Renal cortex interstitium (tissue), 15 donors: ENCODE measurements at places on chromosomes 2 and 18. TPM values are rescaled to one million over a fixed set of nuclear protein-coding genes. Genes with fewer than 3 reads are reported as not detected.

DNA sequence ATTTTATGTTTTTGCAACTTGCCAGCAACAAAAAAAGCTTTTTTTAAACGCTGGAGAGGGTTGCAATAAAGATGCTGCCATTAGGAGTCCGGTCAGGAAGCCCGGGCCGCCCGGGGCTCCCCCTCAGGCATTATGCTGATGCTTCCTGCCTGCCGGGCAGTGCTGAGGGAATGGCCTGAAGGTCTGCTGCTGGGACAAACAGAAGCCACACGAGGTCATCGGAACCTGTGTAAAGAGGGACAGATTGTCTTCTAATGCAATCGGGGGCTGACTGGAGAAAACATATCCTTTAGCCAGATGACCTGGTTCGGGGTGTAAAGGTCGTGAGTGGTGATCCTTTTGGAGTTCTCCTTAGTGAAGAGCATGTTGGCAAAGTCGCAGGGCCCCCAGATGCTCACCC lies 2.3 kb downstream of the IMPA2 start:
- DNase-seq = no peak

DNA sequence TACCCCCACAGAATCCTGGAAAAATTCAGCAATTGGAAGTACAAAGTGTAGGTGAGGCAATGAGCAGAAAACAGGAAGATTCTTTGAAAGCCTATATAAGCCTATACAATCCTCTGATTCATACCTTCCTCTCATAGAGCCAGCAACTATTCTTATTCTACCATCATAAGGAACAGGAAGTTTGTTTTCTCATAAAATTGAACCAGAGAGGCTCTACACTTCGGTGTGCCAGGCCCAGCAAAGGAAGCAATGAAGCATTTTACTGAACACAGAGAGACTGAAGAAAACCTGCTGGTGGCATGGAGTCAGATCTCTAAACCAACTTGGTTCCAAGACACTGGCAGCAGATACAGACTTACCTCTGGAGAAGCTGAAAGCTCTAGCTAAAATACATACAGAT lies 18.7 kb downstream of the CASP8 start:
- no peak for DNase-seq

DNA sequence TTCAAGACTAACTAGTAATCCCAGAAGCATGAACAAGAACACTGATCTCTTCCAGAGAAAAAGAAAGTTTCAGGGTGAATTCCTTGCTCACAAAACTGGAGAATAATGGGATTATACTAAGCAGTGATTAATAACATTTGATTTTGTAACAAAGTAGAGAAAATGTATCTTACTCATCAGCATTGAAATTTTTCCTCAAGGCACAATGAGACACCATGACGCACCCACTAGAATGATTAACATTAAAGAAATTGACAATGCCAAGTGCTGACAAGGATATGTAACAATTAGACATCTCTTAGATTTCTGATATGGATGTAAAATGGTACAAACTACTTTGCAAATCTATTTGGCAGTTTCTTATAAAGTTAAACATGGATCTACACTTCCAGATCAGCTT lies 101.1 kb upstream of the EPHA4 start:
- no peak for DNase-seq

DNA sequence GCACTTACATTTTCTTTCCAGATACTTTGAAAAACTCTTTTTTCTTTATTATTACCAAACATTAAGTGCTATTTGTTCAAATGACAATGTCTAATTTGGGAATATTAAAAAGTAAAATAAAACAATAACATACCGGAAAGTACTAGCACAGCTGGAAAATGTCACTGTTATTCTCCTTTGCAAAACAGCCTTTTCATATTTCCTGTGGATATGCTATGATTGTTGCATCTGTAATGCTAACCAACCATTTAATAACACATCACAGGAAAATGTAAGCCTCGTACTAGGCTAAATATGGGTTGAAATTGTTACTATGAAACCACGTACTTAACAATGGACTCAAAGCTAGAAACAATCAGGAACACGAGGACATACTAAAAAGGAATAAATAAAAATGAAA lies 298.1 kb downstream of the CBLN2 start:
- DNase-seq = no peak

GRCh38 chr18:31990823-31991222 lies 27.8 kb upstream of the RNF125 start:
- DNase-seq = no peak

GRCh38 chr2:176856683-176857082 lies 355.9 kb upstream of the HNRNPA3 start:
- DNase-seq = no peak

DNA sequence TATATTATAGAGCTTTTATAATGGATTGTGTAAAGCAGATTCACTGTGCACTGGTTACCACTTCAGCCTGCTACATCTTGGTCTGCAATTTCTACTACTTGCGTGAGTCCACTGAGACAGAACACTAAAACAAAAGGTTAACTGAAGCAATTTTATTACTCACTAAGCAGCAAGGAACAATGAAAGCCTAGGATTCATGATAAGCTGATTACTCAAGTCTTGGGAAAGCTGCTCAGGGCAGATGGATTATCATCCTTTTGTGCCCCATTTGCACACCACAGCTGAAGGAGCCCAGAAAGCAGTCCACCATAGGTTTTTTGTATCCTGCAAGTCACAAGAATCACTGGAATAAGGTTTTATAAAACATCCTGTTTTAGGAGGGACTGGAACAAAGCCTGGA lies 1215.2 kb upstream of the TMEFF2 start:
- no peak for DNase-seq

- no peak for DNase-seq
Observed at GRCh38 chr2:172370821-172371455, 56.4 kb upstream of the ITGA6 start.

ABCB11 gene
- 0.05 TPM for polyA plus RNA-seq

FOXI3 gene
- 0.11 TPM for polyA plus RNA-seq

G6PC2 gene
- 0.05 TPM for polyA plus RNA-seq

RAB6C gene
- 0.44 TPM for polyA plus RNA-seq

TMEFF2 gene
- 10.9 TPM for polyA plus RNA-seq

TFCP2L1 gene
- 56.5 TPM for polyA plus RNA-seq
